ENCODE measurements at places on chromosomes 1 and 21. TPM values are rescaled to one million over a fixed set of nuclear protein-coding genes. Genes with fewer than 3 reads are reported as not detected.

The LAMB3 gene
- total RNA-seq = 112 TPM

GRCh38 chr1:37599940-37600339, 4.2 kb upstream of the GNL2 start:
- DNase-seq = no peak

DNA sequence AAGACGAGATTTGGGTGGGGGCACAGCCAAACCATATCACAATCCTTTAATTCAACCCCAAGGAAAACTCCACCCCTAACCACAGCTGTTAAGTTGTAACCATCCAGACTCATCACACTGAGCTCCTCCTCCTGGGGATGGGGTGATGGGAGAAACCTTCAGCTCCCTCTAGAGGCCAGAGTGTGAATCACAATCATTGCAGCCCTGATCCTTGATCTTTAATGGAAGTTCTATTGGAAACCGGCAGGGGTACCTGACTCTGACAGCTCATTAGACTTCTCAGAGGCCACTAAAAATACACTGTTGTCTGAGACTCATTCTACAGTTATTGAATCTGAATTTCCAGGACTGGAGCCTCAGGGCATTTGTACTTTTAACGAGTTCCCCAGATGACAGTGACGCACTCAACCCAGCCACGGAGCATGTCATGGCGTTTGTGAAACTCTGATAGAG, 127.2 kb downstream of the IGSF21 start:
- DNase-seq = peak; percentile 41

- peak; percentile 91 for DNase-seq
Measured at GRCh38 chr1:29230553-29231378, at the start of gene MECR. MECR (minus strand) TSS chr1:29230934; CDS start chr1:29230906, 28 bp downstream.

DNA sequence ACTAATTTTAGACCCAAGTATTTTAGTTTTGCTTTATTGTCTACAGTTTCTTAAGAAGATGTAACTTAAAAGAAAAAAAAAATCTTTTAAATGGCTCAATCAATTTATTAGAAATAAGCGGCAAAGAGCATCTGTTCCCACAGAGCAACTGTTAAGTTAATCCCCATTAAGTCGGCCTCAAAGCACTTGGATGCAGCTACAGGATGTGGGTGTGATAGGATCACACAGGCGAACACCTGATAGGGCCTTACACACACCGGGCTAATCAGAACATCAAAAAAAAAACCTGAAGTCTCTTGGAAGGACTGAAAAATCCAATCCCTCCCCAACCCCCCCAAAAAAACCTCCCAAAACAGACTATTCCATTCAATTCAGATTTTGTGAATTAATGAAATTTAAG, 23.0 kb downstream of the APP start:
- DNase-seq = no peak

The CTSK gene
- 3.2 TPM for total RNA-seq

- DNase-seq = no peak
Measured at GRCh38 chr1:186858923-186859322, 30.2 kb downstream of the PLA2G4A start.

GRCh38 chr1:98034505-98034904, 113.7 kb upstream of the DPYD start:
- no peak for DNase-seq

All from Caco-2 (cell line).